ENCODE measurements at places on chromosomes 1 and 21. TPM values are rescaled to one million over a fixed set of nuclear protein-coding genes. Genes with fewer than 3 reads are reported as not detected.

DNA sequence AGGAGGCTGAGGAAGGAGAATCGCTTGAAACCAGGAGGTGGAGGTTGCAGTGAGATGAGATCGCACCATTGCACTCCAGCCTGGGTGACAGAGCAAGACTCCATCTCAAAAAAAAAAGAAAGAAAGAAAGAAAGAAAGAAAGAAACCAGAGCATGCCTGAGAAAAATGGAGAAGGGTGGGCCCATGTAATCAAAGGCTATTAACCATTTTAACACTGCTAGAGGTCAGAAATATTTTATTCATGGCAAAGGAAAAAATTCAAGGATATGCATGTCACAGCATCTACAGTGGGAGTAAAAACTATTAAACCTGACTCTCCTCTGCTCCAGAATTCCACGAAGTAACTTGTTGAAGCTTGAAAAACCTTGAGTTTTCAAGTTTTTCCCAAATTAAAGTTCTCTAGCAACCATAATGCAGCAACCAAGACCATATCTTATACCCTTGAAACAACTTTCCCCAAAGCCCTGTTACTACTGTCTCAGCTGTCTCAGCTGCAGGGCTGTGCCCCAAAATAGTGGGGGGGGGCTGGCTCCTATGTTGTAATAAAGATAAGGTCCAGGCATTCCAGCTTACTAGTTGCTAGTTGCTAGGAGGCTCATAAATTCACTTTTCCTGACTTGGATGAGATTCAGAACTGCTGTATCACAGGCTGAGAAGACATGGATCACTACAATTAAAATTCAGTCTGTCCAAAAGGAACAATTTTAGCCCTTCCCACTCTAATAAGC, 112.9 kb upstream of the SOD1 start:
- DNase-seq, result no peak

DNA sequence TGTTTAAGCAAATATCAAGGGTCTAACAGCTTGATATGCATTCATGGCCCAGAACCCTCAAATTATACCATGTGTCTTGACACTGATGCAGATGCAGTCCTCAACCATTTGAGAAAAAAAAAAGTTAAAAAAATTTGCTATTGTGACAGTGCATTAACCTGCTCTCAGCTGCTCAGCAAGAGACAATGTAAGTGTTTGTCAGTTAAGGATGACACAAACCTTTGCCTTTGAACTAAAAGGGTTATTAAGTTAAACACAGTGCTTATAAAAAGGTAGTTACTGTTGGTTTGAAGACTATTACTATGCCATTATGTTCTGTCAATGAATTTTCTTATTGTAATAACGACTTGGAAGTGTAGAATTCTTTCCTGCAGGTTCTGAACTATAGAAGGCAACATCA, 655.6 kb upstream of the NEGR1 start:
- DNase-seq, result no peak

DNA sequence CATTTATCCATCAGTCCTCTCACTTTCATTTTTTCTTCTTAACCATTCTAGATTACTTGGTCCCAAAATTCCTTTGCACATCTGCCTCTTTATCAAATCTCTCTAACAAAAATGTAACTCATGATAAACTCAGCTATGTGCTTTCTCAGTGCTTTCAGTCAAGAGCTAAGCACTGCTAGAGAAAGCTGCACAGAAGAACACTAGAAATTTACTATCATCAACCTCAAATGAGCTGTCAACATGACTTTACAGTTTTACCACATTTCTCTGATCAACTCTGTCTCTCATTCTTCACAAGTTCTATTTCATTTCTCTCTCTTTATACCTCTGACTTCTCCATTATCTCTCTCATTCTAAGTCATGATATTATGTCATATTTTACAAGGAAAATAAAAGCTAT, 54.2 kb upstream of the PRKACB start:
- DNase-seq, result no peak

DNA sequence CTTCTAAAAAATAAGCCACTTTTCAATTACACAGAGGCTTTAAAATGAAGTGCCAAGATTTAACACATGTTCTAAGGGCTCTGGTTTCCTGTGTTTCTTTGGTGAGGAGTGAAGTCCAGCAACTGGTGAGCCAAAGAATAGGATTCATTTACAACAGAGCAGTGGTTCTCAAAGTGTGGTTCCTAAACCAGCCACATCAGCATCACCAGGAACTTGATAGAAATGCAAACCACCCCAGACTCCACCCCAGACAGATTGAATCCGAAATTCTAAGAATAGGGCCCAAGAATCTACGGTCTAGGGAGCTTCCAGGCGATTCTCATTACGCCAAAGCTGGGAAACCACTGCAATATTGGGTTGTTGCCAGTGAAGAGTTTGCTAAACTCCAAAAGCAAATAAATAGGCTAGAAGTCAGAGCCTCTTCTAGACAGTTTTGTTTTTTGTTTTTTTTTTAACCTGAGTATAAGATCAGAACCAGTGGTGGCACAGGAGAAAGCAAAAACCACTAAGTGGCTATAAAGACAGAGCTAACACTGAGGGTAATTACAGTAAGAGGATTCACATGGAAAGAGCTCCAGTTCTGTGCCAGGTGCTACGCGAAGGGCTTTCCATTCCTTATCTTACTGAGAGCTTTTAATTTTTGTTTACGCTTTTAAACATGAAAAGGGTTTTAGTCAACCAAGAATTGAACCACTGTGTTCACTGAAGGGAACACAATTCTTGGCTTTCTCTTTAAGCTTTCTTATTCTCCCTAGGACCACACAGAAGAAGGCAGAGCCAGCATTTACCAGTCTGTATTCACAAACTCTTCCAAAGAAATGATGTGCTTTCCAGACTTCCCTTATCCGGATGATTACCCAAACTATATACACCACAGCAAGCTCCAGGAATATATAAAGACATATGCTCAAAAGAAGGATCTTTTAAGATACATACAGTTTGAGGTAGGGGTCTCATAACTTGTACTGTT, 42.4 kb upstream of the FMO2 start:
- no peak for DNase-seq

SERTAD4 gene
- polyA plus RNA-seq, result 4.1 TPM
